ENCODE measurements at places on chromosomes 12 and 14.

- DNase-seq, result no peak
Measured at GRCh38 chr12:80490329-80490728, 46.3 kb downstream of the PTPRQ start.

GRCh38 chr12:570921-571794 is 92.1 kb downstream of the NINJ2 start:
- DNase-seq, result peak; percentile 69

DNA sequence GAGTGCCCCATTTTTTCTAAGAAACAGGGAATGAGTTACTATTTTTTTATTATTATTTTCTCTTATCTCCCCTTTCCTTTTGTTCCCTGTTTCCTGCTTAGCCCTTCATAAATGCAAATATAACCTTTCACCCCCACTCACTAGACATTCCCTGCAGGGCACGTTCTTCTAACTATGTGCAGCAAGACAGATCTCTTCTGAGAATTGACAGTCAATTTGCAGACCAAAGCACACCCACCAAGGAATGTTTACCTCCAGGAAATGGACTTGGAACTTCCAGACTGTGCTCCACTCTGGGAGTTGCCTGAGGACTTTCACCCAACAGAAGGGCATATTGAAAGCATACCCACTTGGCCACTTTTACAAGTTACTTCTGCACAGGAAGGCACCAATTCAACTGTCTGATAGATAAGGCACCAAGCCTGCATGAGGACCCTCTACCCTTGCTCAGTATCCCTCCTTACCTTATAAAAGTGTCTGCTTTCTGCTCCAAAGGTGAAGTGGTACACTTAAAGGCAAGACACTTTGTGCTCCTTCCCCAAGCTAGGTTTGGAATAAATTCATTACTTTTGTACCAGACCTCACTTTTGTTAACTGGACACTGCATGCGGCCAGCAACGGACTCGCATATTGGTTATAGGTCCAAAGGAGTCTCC is 6.5 kb downstream of the TAS2R19 start:
- peak; percentile 22 for DNase-seq

GRCh38 chr12:110639336-110640141 is 25.6 kb downstream of the TCTN1 start:
- DNase-seq, result no peak

DNA sequence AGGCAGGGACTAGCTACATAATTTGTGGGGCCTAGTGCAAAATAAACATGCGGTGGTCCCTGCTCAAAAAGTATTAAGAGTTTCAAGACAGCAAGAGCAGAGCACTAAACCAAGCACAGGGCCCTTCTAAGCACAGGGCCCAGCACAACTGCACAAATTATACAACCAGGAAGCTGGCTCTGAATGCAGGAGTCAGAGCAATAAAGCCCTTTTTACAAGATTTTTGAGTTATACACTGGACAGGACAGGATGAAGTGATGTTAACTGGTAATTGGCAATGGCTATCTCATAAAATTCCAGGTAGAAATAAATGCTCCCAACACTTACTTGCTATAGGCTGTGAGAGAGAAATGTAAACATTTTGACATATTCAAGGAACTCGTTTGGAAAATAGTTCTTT is 86.2 kb upstream of the GPHB5 start:
- DNase-seq, result no peak

Measured in ELF-1 (cell line).